ENCODE measurements at places on chromosomes 7 and 10. TPM values are rescaled to one million over a fixed set of nuclear protein-coding genes. Genes with fewer than 3 reads are reported as not detected.

- DNase-seq: no peak
Measured at GRCh38 chr7:125927556-125927955, 997.9 kb upstream of the POT1 start.

GRCh38 chr10:113665806-113666354 is 2.0 kb upstream of the NRAP start:
- DNase-seq: no peak

DNA sequence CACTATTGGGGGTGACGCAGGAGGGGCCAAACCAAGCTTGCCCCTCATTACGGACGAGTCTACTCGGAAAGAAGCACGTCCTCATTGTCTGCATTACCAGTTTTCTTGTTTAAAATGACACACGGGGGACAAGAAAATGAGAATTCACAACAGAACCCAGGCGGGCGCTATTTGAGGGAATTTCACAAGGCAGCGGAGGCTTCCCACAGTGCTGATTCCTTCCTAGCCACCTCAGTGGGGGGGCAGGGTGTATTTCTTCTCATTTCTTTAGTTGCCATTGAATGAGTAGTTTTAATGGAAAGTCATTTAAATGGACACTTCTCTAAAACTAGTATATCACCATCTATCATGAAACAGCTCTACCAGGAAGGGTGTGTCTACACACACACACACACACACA is 42.9 kb downstream of the NRAP start:
- DNase-seq: no peak

- DNase-seq: no peak
Measured at GRCh38 chr10:48234295-48234694, 40.2 kb downstream of the FRMPD2 start.

The ZNHIT1 gene
- 55.8 TPM for total RNA-seq

The C10orf67 gene
- total RNA-seq: 0.62 TPM

DNA sequence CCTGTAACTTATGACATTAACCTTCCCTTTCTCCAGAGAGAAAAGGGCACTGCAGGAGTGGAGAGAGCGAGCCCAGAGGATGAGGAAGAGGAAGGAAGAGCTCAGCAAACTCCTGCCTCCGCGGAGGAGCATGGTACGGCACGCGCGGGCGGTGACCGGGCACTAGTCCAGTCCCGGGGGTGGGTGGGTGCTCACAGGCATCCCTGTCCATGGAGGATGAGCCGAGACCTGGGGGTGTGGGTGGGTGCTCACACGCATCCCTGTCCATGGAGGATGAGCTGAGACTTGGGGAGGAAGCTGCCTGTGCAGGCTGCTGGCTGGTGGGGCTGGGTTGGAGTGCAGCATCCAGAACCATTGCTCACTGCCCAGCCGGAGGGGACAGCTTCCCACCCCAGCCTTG is 23.8 kb downstream of the LRRC27 start:
- DNase-seq: no peak

DNA sequence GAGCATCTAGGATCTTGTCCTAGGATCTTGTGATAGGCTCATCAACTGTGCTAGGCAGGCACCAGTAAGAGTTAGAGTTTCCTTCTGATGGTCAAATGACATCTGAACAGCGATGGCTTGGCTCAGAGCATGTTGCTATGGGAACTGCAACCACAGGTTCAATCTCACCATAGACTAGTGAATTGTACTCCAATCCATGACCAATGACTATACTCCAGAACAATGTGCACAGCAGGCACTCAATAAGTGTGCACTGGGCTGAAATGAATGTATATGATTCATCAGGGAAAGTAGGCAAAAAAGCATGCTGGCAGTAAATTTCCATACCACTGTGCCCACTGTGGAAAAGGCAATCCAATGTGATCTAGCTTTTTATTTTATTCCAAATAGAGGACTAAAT is 163.6 kb upstream of the HPS1 start:
- no peak for DNase-seq

The TRPV5 gene
- total RNA-seq: not detected

The PPP1R3C gene
- total RNA-seq: 180 TPM

DNA sequence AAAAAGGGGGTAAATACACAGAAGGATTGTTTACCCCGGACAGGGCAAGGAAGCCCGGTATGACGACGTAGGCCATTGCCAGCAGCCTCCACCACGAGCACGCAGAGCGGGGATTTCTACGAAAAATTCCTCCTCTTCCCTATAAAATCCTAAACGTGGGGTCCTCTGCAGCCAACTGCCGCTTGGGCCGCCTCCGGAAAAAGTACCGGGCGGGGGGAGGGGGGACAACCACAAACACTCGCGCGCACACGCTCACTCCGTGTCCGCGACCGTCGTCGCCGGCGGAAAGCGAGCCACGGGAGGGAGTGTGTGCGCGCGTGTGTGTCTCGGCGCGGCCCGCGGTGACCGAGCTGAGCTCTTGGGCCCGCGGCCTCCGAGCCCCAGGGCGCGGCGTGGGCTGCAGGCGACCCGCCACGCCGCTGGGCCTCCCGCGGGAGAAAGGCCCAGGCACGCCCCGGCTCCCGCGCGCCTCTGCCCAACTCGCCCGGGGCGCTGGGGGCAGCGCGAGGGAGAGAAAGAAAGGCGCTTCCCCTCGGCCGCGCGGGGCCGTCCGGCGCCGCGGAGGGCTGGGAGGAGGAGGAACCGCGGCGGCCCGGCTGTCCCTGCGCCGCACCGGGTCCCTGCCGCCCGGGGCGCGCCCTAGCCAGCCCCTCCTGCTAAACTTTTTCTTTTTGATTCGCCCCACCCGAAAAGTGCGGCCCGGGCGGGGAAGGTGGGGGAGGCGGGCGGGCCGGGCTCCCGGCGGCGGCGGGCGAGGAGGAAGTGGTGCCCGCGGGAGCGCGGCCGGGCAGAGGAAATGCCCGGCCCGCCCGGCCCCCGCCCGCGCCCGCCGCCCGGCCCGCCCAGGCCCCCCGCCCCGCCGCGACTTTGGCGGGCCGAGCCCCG is 1.5 kb downstream of the CTBP2 start:
- DNase-seq: peak; percentile 80

DNA sequence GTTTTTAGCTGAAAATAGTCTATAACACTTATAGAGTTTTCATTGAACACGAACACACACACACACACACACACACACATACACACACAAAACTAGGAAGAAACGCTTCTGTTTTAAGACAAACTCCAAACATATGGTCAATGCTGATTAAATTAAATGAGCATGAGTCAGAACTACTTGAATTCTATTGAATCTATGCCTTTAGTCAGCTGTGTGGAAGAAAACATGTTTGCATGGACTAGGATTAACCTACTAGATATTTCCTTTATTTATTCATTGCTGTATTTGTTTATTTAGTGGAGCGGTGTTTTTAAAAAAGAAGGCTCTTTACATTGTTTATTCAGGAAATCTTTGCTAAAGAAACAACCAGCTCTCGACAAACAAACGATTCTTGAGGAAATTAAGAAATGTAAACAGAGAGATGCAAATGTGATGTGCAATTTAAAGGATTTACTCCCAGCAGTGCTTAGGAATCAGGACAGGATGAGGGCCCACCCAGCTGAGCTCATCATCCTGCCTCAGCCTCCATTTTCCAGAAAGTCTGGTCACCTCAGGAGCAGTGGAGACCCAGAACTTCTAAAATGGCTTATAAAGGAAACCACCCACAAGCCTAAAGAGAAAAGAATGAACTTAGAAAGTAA is 83.2 kb downstream of the PDE1C start:
- no peak for DNase-seq

GRCh38 chr7:136925044-136925443 is 56.6 kb downstream of the CHRM2 start:
- DNase-seq: no peak

The ZNF107 gene
- total RNA-seq: 1.1 TPM

- no peak for DNase-seq
Measured at GRCh38 chr10:58570307-58570723, 57.6 kb downstream of the BICC1 start.

- DNase-seq: no peak
Measured at GRCh38 chr10:100222529-100222928, 6.9 kb downstream of the CHUK start.

DNA sequence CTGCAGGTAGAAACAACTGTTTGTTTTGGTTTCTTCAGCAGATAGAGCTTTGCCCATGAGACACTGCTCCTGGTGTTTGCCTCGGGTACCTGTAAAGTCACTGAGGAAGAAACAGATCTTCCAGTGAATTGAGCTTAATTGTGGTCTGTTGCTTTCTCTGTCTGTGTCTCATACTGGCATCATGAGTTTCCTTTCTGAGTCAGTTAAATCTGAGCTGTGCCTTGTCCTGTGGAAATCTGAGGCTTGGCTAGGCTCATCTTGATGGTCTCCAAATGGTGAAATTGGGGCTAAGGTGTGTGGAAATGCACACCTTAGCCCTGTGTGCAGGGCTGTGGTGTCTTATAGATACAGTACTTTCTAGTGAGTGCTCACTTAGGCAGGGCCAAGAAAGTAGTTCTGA is 67.4 kb downstream of the GBF1 start:
- no peak for DNase-seq

DNA sequence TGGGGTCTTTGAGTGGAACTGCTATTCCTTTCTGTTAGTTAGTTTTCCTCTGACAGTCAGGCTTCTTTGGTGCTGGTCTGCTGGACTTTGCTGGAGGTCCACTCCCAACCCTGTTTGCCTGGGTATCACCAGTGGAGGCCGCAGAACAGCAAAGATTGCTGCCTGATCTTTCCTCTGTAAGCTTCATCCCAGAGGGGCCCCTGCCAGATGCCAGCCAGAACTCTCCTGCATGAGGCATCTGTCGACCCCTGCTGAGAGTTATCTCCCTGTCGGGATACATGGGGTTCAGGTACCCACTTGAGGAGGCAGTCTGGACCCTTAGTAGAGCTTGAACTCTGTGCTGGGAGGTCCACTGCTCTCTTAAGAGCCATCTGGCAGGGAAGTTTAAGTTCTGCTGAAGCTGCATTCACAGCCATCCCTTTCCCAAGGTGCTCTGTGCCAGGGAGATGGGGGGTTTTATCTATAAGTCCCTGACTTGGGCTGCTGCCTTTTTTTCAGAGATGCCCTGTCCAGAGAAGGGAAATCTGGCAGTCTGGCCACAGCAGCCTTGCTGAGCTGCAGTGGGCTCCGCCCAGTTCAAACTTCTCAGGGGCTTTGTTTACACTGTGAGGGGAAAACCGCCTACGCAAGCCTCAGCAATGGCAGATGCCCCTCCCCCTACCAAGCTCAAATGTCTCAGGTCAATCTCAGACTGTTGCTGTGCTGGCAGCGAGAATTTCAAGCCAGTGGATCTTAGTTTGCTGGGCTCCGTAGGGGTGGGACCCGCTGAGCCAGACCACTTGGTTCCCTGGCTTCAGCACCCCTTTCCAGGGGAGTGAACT is 89.7 kb upstream of the CDK6 start:
- DNase-seq: no peak

DNA sequence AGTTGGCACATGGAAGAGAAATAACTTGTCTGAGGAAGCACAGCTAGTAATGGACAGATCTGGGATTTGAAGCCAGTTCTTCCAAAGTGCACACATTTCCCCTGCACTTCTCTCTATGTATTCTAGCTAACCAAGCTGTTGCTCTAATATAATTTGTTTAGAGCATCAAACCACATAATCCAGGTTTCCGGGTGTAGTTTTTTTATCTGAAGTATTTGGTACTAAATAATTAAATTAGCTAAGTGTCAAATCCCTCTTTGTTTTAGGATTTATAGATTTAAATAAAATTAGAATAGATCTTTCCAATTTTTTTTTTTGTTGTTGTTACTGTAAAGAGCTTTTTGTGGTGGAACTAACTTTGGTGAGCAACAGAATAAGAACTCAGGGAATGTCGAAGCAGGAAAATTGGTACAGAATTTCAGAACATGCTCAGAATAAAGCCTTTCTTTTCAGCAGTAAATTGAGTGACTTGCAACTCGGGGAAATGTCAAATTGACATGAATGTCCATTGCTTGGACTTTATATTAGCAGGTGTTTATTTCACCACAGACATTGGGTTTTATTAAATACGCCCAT is 33.7 kb downstream of the CAMK1D start:
- no peak for DNase-seq

GRCh38 chr7:156907656-156908055 is 14.7 kb upstream of the LMBR1 start:
- no peak for DNase-seq

The AKR1C4 gene
- not detected for total RNA-seq

DNA sequence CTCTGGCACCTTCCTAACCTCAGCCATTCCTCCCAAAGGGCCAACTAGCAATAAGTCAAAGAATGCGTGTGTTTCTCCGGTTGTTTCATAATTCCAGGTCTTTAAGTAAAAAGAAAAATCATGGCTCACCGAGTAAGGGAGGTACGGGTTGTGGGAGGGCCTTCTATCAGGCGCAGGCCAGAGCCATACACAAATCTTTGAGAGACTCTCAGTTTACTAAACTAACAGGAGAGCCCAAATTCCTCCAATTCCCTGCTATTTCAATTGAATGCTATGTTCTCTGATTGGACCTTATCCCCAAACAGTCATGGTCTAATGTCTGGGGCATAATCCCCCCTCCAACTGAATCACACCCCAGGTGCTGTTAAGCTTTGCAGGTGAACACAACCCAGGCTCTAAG is 26.2 kb upstream of the SLF2 start:
- no peak for DNase-seq

- peak; percentile 84 for DNase-seq
Measured at GRCh38 chr7:75993689-75994387, 557 bp downstream of the TMEM120A start.

The NRAP gene
- total RNA-seq: 826 TPM

The CRPPA gene
- total RNA-seq: 7.5 TPM

- no peak for DNase-seq
Measured at GRCh38 chr10:30577048-30577447, 52.5 kb downstream of the LYZL2 start.

DNA sequence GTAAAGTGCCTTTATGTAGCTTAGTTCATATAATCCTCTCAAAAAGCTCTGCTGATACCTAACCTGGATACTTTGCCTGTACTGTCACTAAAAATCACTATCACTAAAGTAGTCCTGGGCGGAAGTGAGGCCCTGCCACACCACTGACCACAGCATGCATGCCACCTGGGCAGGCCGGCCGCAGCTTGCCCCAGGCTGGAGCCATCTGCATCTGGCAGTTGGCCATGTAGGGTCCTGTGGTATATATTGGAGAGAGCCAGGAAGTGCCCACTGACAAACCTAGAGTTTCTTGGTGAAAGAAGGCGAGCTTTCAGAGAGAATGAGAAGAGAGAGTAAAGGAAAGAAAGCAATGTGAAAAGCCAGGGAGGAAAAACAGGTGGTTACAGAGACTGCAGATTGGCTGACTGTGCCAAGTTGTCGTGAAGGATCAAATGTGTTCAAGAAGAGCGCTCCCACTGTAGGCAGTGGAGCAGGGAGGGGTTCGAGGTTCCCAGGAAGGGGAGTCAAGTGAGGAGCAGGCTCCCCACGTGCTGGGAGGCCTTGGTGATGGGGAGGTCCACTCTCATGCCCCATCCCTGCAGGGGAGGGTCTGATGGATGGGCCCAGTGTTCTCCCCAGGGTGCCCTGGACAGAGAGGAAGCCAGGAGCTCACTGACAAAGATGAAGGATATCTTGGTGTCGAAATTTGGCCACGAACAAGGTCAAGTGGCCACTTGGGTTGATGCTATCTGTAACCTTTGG is 13.6 kb downstream of the LOXL4 start:
- no peak for DNase-seq

GRCh38 chr10:9825491-9826018 is 1192.1 kb upstream of the CELF2 start:
- DNase-seq: no peak

Measured in left ventricle myocardium superior (tissue), 1 donor.